DMS 273 treated with DMSO at 0.1 percent for 48 hours (cell line): ENCODE measurements at places on chromosomes 7 and 10.

DNA sequence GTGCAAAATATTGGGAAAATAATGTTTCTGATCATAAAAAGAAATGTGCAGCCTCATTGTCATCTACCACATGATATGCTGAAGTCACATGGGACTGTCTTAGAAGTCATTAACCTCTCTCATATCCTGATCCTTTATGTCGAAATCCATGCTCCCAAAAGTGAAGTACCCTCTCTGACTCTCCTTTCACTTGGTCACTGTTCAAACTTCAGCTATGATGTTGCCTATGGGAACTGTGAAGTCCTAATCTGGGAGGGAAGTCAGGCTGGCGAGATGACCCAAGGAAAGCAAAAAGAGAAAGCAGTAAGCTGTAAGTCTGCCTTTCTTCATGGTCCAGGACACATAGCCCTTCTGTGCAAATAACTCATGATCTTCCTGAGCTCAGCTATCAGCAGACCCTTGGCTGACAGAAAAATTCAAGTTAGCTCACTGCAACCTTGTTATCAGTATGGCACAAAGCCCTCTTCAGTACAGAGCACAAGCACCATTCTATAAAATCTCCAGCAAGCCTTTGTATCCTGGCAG, 29.5 kb downstream of the WASL start:
- no peak for DNase-seq

DNA sequence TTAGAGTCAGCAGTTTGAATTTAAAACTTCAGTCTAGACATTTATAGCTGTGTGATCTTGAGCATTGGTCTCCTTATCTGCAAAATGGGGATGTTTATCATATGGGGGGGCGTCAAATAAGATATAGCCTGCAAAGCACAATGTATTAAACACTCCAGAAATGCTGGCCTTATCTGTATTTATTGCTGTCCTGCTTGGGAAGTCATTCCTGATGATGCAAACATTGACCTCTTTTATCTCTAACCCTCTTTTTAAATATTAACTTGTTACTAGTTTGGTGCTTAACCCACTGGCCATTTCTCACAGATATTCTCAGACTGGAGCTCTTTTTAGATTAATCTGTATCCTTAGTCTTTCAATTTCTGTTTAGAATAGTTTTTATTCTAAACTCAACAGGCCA, 13.2 kb downstream of the MRPS33 start:
- no peak for DNase-seq

GRCh38 chr10:54525816-54526215, 275.2 kb downstream of the PCDH15 start:
- DNase-seq: no peak

GRCh38 chr10:132058793-132059759, 6.7 kb upstream of the JAKMIP3 start:
- no peak for DNase-seq

GRCh38 chr7:143410521-143411004, 1.9 kb upstream of the EPHA1 start:
- no peak for DNase-seq

GRCh38 chr10:29994811-29995210, 64.6 kb downstream of the JCAD start:
- DNase-seq: no peak

GRCh38 chr7:45390731-45391130, 183.4 kb upstream of the ADCY1 start:
- no peak for DNase-seq

- DNase-seq: no peak
Measured at GRCh38 chr7:91526404-91526803, 262.2 kb downstream of the FZD1 start.

DNA sequence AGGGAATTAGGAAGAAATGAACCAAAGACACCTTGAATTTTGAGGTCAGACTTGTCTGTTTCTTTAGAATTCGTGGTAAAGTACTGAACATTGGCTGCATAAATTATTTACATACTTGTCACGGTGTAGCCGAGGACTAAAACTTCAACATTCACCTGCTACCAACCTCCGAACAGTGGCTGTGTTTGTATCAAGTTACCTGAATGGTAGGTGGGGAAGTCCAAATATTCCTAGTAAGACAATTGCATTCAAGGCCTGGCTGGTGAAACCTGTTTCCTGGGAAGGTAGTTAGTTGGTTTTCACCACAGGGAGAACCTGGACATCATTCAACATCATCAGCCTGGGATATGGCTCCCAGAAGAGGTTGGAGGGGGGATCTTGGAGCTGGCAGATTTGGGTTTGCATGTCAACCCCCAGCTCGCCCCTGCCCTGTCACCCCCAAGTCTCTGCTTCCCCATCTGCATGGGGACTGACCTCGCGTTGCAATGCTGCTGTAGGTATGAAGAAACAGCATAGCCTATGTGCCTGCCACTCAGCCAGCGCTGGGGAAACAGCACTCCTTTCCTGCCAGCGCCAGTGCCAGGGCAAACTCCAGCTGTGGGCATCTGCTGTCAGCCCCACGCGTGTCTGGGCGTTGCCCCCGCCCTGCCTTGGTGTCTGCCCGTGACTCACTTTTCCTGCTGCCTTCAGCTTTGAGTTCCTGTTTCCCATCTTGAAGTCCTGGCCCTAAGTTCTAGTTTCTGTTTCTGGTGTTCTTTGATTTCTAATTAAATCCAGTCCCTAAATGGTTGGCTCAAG, 12.7 kb upstream of the LARP4B start:
- DNase-seq: no peak

DNA sequence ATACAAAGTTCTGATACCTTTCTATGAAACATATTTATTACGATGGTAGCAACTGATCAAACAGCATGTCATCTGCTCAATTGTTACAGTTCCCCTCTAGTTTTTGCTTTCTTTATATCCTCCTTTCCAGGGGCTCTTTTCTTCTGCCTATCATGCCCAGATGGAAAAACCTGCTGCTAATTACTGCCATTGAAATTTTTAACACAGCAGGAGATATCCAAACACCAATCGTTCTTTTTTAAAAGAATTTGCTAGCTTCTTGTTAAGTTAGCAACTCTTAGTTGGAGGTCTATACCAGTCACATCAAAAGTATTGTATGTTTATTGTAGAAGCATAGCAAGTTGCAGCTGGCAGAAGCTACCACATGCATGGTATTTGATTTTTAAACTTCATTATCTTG, 768.5 kb downstream of the NXPH1 start:
- DNase-seq: peak; percentile 7

DNA sequence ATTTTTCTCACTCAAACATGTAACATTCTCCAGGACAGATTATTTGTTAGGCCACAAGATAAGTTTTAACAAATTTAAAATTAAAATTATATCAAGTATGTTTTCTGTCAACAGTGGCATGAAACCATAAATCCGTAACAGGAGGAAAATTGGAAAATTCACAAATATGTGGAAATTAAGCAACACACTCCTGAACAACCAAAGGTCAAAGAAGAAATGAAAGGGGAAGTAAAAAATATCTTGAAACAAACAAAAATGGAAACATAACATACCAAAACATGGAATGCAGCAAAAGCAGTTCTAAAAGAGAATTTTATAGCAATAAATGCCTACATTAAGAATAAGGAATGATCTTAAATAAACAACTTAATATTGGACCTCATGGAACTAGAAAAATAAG, 147.3 kb downstream of the ZEB1 start:
- no peak for DNase-seq

GRCh38 chr7:103048833-103049232, 25.8 kb downstream of the FBXL13 start:
- DNase-seq: no peak

DNA sequence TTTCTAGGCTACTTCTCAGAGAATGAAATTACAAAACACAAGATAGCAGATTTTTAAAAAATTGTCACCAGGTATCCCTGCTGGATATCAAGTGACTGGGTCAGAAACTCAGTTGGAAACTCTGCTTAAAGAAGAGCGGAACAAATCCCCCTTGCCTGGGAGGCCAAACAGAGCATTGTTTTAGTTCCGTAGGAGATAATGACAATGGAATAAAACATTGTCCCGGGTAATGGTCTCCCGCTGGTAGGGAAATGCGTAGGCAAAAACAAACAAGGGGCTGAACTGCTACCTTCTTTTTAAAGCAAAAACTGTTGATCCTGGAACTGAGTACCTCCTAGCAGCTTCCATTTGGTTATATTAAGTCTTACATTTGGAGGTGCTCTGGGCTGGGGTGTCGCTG, 21.3 kb upstream of the VAX1 start:
- DNase-seq: no peak

DNA sequence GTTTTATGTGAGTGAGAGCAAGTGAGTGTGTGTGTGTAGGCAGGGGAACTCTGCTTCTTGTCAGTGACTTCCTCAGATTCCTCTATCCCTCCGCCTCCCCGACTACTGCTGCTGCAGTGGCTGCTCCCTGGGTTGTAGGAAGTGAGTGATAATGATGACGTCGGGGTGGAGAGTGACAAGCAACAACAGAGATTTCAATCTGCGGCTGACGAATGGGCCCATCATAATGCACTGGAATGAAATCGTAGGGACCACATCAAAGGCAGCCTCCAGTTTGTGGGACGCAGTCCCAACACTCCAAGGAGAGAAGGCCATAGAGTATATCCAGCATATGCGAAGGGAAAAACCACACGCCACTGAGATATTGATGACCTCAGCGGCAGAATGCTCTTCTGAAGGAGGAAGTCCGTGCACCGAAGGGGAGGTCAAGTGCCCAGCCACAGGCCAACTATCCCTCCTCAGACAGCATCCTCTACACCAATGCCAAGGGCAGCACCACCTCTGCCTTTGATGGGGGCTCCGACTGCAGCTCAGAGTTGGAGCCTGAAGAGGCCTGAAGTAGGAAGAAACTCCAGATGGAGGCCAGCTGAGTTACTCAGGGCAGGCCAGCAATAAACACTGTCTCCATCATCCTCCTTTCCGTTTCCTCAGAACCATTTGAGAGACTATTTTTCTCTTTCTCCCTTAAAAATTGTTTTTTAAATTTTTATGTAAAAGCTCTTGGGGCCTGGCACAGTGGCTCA, 11.3 kb upstream of the STMP1 start:
- DNase-seq: no peak

- DNase-seq: no peak
Measured at GRCh38 chr10:122487174-122487765, 25.9 kb downstream of the HTRA1 start.

GRCh38 chr7:2893411-2893861, 49.3 kb upstream of the GNA12 start:
- no peak for DNase-seq

DNA sequence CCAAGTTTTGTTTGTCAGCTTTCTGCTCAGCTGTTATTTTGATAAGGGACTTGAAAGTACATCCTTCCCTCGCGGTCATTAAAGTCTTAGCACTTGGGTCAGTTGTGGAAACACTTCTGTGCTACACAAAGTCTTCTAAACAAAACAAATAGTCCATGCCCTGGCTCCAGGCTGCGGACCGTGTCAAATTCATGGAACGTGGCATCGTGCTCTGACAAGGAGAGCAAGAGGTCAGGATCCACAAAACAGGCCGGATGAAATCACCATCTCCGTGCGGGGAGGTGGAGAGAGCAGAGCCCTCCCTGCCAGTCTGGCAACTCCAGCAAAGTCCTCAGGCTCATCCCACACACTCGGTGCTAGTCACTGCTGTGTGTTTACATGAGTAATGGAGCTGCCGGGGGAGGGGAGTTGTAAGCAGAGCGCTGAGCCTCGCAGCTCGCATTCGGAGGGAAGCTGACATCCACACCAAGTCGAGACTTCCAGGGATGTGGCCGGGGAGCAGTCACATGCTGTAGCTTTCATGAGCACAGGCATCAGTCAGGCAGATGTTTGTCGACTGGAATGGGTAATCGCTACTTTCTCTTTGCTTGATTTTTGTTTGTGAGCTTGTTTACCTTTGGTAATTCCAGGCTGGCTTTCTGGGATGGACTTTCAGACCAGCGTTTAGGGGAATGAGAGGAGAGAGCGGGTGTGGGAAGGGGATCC, 147.6 kb downstream of the ARID5B start:
- peak; percentile 7 for DNase-seq

DNA sequence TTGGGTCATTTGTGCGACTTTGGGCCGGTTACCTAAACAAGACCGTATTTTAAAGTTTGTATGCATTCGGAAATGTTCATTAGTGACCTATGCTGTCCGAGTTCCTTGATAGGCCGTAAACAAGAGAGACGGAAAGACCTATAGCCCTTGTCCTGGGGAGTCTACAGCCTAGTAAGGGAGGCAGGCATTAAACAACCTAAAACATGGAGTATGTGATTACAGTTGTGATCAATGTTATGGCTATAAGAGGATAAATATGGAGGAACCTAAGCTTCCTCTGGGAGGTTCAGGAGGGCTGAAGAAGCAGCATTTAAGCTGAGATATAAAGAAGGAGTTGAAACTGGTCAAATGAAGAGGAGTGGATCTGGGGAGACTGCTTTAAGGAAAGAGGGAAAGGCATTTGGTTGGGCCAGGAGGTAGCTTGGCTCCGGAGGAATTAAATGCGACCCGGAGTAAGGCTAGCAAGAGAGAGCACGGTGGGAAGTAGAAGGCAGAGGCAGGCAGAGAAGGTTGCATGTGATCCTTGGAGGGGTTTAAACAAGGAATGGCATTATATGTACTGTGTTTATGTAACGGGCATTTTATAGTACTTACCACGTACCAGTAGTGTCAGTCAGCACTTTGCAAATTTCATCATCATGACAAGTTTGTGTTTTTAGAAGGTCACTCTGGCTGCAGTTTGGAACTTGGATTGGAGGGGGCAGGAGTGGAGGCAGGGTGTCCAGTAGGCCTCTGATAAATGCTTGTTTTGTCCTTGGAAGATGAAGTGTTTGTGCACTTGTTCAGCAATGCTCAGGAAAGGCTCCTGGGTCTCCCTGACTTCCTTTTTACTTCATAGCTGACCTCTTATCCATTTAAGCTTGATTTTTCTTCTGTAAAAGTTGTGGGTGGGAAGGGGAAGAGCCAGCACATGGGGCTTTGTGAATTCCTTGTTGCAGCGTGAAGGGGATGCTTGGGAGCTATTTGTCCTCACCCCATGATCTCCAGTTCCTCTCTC, 1.0 kb upstream of the AVPI1 start:
- no peak for DNase-seq

DNA sequence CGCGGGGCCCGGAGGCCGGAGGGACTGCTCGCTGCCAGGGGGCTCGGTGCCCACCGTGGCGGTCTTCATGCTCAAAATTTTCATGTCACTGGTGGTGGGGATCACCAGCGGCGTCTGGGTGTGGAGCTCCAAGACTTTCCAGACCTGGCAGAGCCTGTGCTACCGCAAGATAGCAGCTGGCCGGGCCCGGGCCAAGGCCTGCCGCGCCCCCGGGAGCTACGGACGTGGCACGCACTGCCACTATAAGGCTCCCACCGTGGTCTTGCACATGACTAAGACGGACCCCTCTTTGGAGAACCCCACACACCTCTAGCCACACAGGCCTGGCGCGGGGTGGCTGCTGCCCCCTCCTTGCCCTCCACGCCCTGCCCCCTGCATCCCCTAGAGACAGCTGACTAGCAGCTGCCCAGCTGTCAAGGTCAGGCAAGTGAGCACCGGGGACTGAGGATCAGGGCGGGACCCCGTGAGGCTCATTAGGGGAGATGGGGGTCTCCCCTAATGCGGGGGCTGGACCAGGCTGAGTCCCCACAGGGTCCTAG, 2.0 kb downstream of the FZD9 start:
- DNase-seq: no peak

- DNase-seq: no peak
Measured at GRCh38 chr7:37191797-37192196, 256.9 kb downstream of the ELMO1 start.
